ENCODE measurements at places on chromosomes 4 and X. TPM values are rescaled to one million over a fixed set of nuclear protein-coding genes. Genes with fewer than 3 reads are reported as not detected.

CFI gene
- polyA plus RNA-seq = 26.8 TPM

COX7B2 gene
- not detected for polyA plus RNA-seq

MSMO1 gene
- polyA plus RNA-seq = 24.8 TPM

KIF4A gene
- polyA plus RNA-seq = 0.34 TPM

FGF13 gene
- 11.1 TPM for polyA plus RNA-seq

CACNA1F gene
- 0.10 TPM for polyA plus RNA-seq

VEGFD gene
- polyA plus RNA-seq = 0.46 TPM

HSFX1 gene
- polyA plus RNA-seq = not detected

ANXA3 gene
- polyA plus RNA-seq = 61.1 TPM

TLR10 gene
- polyA plus RNA-seq = 0.18 TPM

ATOH1 gene
- 0.07 TPM for polyA plus RNA-seq

TLR2 gene
- polyA plus RNA-seq = 2.3 TPM

CTAG1A gene
- not detected for polyA plus RNA-seq

CNKSR2 gene
- 0.76 TPM for polyA plus RNA-seq

FAM13A gene
- polyA plus RNA-seq = 26.9 TPM

GABRQ gene
- polyA plus RNA-seq = not detected

DYNLT3 gene
- polyA plus RNA-seq = 7.2 TPM

SOD3 gene
- polyA plus RNA-seq = 50.0 TPM

PDGFRA gene
- 14.2 TPM for polyA plus RNA-seq

RAP1GDS1 gene
- polyA plus RNA-seq = 14.4 TPM

NEIL3 gene
- polyA plus RNA-seq = not detected

PPP1R2C gene
- polyA plus RNA-seq = not detected

AGTR2 gene
- 0.03 TPM for polyA plus RNA-seq

NXF2B gene
- polyA plus RNA-seq = not detected

IL9R gene
- 0.07 TPM for polyA plus RNA-seq

BANK1 gene
- 6.5 TPM for polyA plus RNA-seq

WNK3 gene
- 0.24 TPM for polyA plus RNA-seq

MGAT4D gene
- polyA plus RNA-seq = not detected

MAGEE2 gene
- polyA plus RNA-seq = not detected

TMEM131L gene
- 19.1 TPM for polyA plus RNA-seq

CDKL2 gene
- 0.45 TPM for polyA plus RNA-seq

HTR2C gene
- polyA plus RNA-seq = not detected

FLNA gene
- polyA plus RNA-seq = 552 TPM

SUPT20HL2 gene
- not detected for polyA plus RNA-seq

CCDC160 gene
- polyA plus RNA-seq = 0.21 TPM

TKTL2 gene
- polyA plus RNA-seq = not detected

DCHS2 gene
- polyA plus RNA-seq = 0.12 TPM

All from adipose tissue (tissue), 3 donors.